ENCODE measurements at places on chromosomes 12 and 14. TPM values are rescaled to one million over a fixed set of nuclear protein-coding genes. Genes with fewer than 3 reads are reported as not detected.
A peak's percentile ranks its signal among the peaks of the same experiment; 100 is the strongest.

TSPAN8 gene
- total RNA-seq, result 39.6 TPM

SLC10A1 gene
- 0.17 TPM for total RNA-seq

HCAR3 gene
- 0.05 TPM for total RNA-seq

SERPINA10 gene
- total RNA-seq, result not detected

KLHL33 gene
- not detected for total RNA-seq

CCDC175 gene
- total RNA-seq, result 0.12 TPM

POTEM gene
- not detected for total RNA-seq

OR4N5 gene
- total RNA-seq, result not detected

OLR1 gene
- total RNA-seq, result not detected

FSCB gene
- not detected for total RNA-seq

CMKLR1 gene
- not detected for total RNA-seq

BBOF1 gene
- 1.7 TPM for total RNA-seq

DNA sequence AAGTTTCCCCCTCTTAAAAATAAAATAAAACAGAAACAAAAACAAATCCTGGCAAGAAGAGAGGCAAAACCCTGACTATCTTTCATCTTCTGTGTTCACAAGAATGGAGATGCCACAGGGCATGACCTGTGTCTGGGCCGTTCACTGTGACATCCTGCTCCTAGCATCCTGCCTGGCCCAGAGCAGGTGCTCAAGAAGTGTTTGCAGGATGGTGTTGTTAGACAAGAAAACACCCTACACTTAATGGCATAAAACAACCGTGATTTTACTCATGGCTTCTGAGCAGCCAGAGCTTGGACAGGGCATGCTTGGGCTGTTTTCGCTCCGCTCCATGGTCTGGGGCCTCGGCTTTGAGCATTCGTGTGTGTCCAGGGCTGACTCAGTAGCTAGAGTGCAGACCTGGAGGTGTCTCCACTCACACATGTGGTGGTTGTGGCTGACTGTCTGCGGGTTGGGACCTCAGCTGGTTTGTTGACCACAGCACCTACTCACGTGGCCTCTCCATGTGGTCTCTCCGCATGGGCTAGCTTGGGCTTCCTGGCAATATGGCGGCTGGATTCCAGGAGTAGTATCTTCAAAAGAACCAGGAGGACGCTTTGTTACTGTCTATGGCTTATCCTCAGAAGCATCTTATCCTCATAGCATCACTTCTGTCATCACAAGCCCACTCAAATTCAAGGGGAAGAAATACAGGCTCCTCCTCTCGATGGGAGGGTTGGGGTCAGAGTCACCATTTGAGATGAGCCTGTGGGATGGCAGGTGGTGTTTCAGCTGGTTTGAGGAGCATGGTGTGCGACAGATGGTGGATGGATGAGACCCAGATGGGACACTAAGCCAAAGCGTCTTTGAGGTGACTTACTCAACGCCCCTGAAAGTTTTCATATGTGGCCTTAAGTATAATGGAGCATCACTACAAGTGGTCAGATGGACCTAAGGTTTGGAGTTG is 33.2 kb upstream of the FZD10 start:
- DNase-seq, result no peak

DNA sequence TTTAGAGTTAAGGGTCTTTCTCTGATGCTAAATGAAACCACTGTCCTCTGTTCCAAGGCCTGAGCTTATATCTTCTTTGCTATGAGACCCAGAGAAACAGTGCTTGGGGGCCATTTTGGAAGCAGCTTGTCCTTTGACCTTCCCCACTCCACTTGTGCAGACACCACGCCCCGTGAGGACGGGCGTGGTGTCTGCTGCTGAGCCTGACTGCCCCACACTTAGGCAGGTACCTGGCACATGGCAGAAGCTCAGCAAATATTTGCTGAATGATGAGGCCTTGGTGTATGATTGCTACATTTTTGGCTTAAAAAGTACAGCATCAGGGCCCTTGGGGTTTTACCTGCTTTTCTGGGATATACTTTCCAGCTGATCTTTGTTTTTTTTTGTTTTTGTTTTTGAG is 69.9 kb downstream of the RASSF3 start:
- DNase-seq, result no peak

GRCh38 chr12:56897844-56898361 is 36.3 kb downstream of the SDR9C7 start:
- DNase-seq, result no peak

GRCh38 chr12:82793751-82794281 is 107.1 kb downstream of the TMTC2 start:
- DNase-seq, result no peak

DNA sequence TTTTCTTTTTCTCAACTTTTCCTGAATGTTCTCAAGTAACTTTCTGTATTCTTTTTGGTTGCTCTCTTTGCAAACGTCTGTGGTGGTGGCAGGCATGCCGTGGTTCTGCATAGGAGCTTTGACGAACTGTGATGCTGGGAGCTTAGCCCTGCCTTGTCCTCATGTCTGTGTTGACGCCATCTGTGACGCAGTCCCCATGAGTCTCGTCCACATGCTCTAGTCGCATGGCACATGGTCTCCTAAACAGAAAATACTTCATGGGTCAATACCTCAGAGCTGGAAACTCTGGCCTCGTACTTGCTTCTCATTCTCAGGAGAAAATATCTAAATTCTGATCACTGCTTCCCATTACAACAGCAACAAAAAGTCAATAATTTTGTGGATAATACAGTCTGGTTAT is 50.3 kb upstream of the DYNC1H1 start:
- DNase-seq, result no peak

GRCh38 chr12:42648061-42648460 is 58.5 kb upstream of the PRICKLE1 start:
- no peak for DNase-seq

DNA sequence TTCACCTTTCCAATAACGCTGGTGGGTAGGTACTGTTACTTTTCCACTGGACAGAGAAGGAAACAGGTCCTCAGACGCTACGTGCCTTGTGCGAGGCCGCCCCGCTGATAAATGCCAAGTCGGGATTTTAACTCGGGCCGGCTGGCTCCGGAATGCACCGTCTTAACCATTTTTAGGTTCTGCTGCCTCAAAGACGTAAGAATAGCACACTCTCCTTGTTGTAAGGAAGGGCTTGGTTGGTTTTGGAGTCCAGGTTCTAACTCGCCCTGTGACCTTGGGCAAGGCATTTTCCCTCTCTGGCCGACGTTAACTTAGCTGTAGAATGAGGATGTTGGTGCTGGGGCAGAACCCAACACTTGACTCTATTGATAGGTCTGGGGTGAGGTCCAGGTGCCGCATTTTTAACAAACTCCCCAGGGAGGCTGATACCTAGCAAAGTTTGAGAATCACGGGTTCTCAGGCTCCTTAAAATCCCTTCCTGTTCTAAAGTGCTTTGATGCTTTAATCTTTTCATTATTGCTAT is 814 bp downstream of the ANKRD13A start:
- DNase-seq, result no peak

DNA sequence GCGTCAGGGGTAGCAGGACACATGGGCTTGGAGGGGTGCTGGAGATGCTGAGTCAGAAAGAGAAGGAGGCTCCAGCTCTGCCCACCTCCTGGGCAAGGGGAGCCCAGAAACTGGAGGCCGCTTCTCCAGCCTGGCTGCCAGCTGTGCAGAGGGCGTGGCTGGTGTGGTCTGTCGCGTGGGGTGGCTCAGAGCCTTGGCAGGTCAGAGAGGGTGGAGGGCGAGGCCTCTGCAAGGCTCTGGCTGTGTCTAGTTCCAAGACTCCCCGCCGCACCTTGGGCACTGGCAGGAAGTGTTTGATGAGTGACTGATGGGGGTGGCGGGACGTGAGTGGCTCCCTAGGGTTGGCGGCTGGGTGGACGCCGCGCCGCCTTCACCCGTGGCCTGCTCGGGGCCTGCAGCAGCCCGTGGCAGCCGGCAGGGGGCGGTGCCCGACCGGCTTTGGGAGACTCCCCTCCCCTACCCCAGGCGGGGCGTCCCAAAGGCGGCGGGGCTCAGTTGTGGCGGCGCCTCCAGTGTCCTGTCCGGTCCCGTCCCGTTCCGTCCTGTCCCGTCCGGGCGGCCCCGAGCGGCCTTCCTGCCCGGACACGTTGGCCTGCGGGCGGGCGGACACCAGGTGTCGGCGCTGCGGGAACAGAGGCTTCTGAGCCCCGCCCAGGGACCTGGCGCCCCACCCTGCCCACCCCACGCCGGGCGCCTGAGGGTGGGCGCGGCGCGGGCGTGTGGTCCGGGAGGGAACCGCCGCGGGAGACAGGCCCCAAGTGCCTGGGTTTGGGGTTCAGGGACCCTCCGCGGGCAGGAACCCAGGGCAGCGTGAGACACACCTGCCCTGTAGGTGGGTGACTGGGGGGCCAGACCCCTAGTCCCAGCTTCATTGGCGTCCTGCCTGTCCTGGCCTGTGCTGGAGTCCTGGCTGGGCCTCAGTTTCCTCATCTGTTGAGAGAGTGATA is 39.7 kb downstream of the KRT80 start:
- DNase-seq, result peak; percentile 76

GRCh38 chr12:99529966-99530365 is 117.6 kb upstream of the GARIN6 start:
- DNase-seq, result no peak

GRCh38 chr12:116303929-116304328 is 26.4 kb upstream of the MED13L start:
- DNase-seq, result no peak

- no peak for DNase-seq
These were observed 17.4 kb downstream of the CDKN1B start for GRCh38 chr12:12734561-12735071.

DNA sequence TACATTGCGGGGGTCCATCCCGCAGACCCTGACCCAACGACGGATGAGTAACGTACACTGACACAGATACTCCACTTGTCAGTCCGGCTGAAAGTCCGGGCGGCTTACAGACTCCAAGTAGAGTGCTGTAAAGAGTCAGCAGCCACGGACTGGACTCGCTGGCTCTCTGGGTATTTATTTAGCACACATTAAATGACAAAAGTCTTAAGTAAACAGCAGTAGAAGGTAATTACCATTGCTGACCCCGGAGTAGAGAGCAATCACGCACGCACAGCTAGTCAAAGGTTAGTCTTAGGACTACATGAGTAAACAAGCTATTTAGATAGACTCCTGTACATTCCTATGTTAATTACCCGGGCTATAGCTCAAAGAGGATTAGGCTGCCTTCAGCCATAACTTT is 780.9 kb downstream of the RPS29 start:
- no peak for DNase-seq

- DNase-seq, result no peak
These were observed 761.6 kb downstream of the BCL11B start for GRCh38 chr14:98510392-98510791.

GRCh38 chr14:51576879-51577278 is 74.8 kb upstream of the FRMD6 start:
- no peak for DNase-seq

DNA sequence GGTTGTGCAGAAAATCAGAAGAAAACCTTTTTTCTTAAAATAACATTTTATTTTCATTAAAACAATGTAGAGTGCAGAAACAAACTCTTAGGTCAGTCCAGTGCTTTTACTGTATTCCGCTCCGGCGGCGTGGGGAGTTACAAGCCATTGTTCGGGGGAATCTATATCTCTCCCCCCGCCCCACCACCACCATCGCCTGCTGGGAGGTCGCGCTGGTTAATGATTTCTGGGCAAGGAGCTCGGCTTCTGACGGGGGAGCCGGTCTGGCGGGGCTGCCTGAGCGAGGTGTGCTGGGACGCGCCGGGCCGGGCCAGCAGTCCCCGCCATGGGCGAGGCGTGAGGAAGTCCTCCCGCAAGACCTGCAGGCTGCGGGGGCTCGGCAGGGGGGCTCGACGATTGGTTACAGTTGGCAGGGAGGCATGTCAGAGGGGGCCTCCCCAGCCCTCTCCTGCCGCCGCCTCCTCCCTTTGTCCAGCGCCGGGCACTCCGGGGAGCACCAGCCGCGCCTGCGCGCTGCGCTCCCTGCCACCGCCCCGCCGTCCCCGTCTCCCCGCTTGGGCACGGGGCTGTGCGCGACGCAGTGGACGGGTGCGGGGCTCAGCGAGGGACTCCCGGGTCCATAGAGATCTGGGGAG is 1.0 kb upstream of the DUSP6 start:
- peak; percentile 66 for DNase-seq

- no peak for DNase-seq
These were observed 44.9 kb upstream of the PLEKHG3 start for GRCh38 chr14:64659366-64659765.

GRCh38 chr12:72272091-72272661 is at the start of gene TRHDE:
Gene TRHDE (plus strand): TSS chr12:72272370. CDS start chr12:72272644, 274 bp downstream.
- DNase-seq, result no peak

DNA sequence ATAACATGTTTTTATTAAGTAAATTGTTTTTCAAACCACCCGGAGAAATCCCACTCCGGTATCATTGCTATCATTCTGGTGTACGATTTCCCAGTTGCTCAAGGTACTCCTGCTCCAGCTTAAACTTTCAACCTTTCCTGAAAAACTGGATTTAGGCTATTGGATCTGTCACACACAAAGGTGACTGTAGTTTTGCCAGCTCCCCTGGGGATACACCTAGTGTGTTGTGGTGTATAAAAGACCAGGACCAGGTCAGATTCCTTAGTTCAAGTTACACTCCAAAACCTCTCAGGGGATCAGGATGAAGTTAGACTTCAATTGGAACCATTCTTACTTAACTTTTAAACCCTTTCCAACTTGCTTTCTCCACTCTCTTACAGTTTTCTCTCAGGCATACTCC is 303.9 kb downstream of the NOVA1 start:
- no peak for DNase-seq

DNA sequence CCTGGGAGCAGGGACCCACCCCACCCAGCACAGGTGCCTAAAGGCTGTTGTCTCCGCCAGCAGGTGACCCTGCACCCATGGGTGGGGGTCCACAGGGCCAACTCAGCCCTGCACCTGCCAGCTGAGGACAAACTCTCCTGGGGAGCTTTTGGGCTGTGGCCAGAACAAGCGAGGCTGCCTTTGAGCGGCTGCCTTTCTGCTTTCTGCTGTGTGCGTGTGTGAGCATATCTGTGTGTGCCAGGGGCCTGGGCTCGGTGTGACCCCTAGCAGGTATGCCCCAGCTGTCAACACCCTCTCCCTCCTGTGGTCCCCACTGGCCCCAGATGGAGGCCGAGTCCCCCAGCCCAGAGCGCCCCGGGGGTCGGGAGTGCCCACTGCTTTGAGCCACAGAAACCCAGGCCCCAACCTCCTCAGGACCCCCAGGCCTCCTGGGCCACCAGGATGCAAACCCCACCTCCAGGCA is 25.9 kb upstream of the GPR132 start:
- no peak for DNase-seq

GRCh38 chr14:78885884-78886283 is 715.7 kb downstream of the NRXN3 start:
- no peak for DNase-seq

- no peak for DNase-seq
These were observed 119.2 kb downstream of the NAV3 start for GRCh38 chr12:77949943-77950342.

GRCh38 chr12:71726548-71726947 is 28.1 kb upstream of the RAB21 start:
- no peak for DNase-seq
